ENCODE measurements at places on chromosomes 3 and 15.

GRCh38 chr15:79513417-79513816 lies 81.3 kb downstream of the MINAR1 start:
- DNase-seq, result no peak

GRCh38 chr15:94234300-94234699 lies 2.9 kb downstream of the MCTP2 start:
- DNase-seq, result no peak

DNA sequence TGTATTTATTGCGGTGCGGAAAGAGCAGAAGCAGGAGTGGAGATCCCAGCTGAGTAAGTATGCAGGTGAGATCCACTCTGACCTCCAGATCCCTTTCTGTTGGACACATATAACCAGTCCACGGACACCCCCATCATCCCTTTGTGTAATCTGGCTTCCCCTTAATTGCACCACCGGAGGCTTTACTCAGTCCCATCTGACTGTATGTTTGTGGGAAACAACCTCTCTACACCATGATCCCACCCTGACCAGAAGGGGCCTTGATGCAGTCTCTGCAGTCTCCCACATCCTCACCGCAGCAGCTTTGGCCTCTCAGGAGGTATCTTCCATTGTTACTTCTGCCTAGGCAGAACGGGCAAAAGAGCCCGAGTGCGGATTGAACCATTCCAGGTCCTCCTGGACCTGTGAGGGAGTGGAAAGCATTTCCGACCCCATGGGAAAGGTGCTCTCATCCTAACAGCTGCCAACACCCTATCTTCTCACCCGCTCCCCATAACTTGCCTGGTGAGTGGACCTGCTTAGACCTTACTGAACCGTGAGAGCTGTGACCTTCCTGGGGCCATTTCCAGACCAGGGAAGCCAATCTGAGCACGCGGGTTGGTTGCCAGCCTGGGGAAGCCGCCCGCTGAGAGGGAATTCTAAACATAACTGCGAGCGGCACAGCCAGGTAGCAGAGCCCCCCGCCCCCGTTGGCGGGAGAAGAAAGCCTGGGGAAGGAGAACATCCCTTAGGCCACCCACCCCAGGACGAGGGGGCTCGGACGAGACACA lies 1.1 kb downstream of the SLCO2A1 start:
- DNase-seq, result no peak

DNA sequence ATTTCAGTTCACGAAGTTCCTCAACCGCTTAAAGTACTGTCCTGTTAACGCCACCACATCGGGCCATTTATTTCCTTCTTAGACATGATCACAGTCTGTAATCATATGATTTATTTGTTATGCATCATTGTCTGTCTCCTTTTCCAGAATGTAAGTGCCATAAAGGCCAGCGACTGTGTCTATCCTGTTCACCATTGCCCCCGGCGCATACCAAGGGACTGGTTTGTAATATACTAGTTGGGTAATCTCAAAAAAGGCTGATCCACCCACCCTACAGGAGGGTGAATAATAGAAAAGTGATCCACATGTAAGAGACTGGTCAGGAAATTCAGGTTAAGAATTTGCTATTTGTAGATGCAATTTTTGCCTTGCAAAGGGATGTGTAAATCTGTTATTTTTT lies 41.9 kb downstream of the SLC6A20 start:
- no peak for DNase-seq

GRCh38 chr3:4071481-4072184 lies 231.5 kb upstream of the SETMAR start:
- DNase-seq, result no peak

DNA sequence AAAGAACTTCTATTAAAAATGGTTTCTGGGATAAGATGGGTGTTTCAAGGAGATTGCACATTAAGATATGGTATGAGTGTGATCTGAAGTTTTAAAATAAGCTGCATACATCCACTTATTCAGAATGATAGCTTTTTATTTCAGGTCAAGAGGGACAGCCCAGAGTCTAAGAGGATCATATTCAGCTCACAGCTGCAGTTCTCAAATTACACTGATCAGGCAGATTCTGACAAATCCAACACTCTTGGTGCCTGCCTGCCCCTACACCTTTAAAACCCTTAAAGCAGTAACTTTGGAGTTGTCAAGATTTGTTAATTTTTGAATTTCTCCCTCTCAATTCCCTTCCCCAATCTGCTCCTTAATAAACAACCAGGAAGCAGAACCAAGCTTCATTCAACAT lies 9.1 kb upstream of the TMEM87A start:
- no peak for DNase-seq

GRCh38 chr3:67335813-67336212 lies 318.6 kb downstream of the SUCLG2 start:
- DNase-seq, result no peak

GRCh38 chr3:195007766-195008165 lies 263.2 kb downstream of the XXYLT1 start:
- no peak for DNase-seq

DNA sequence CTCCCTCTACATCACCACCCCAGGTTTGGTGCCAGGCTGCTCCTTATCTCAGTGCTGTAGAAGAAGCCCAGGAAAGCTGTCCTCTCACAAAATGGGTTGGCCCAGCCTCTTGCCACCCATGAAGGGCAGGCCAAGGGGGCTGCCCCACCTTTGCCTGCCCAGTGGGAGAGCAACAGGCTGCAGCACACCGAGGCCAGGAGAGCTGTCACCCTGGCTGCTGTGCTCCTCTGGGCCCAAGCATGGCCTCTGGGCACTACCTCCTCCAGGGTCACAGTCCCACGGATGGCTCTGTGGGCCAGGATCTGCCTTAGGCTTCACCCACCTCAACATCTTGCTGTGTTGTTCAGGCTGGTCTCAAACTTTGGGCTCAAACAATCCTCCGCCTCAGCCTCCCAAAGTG lies 6.4 kb upstream of the STAB1 start:
- DNase-seq, result no peak

DNA sequence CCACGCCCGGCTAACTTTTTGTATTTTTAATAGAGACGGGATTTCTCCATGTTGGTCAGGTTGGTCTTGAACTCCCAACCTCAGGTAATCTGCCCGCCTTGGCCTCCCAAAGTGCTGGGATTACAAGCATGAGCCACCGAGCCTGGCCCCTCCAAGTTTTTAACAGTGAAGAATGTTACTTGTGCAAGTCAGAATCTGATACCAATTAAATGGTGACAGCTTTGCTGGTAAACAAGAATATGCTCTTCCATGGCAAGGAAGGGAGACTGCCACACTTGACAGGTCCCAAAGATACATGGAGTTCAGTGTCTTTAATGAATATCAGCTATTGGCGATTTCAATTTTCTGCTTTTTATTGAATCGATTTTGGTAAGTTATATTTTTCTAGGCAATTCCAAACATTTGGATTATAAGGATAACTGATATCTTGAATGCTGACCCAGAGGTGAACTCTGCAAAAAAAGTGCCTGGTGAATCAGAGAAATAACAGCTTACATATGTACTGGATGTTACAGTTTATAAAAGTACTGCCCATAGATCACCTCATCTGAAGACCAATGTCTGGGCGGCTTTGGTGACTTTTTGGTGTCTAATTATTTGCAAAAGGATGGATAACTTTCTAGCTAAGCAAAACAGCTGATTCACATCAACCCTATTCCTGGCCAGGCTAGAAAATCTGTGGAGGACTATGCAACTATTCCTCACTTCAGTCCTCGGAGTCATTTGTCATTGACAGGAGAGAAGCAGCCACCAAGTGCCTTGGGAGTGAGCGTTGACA lies 1.2 kb downstream of the PARP16 start:
- no peak for DNase-seq

All from left hindlimb (tissue), 1 donor.